ENCODE measurements at places on chromosomes 5 and 9. TPM values are rescaled to one million over a fixed set of nuclear protein-coding genes. Genes with fewer than 3 reads are reported as not detected.
A peak's percentile ranks its signal among the peaks of the same experiment; 100 is the strongest.

EPB41L4A gene
- 2.5 TPM for total RNA-seq

SLC1A3 gene
- total RNA-seq = 18.2 TPM

CAMK4 gene
- 3.8 TPM for total RNA-seq

LRRC19 gene
- not detected for total RNA-seq

SNAPC4 gene
- 9.6 TPM for total RNA-seq

PSAT1 gene
- 200 TPM for total RNA-seq

EPB41L4B gene
- 6.5 TPM for total RNA-seq

DNA sequence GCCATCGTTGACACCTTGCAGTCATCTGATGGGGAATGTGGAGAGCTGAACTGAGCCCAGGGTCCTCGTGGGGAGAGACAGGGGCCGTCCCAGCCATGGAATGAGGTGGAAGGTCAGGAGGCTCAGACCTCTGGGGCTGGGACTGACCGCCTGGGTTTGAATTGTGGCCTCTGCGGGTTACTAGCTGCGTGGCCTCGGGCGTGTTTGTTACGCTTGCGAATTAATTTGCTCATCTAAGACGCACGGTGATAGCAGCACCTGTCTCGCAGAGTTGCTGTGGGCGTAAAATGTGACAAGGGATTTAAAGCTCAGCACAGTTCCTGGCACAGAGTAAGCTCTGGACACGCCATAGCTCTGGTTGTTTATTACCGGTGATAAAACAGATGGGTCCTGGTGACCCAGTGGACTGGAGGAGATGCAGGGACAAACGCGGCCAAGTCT is 19.4 kb upstream of the DAB2IP start:
- no peak for DNase-seq

DNA sequence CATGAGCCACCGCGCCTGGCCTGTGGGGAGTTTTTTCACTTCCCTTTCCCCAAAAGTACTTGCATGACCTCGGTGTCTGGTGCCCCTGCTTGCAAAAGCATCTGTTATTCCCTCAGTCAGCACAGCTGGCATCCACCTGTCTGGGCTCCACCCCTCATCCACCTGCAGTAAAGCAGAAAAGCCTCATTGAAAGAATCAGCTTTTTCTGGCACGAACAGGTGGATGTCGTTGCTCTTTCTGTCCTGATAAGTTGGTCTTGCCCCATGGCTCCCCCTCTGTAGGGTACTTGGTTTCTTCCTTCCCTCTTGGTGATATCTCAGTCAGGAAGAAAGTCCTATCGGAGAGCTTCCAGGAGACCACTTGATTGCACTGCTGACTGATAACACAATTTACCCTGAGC is 37.4 kb downstream of the WWC1 start:
- DNase-seq = no peak

- peak; percentile 47 for DNase-seq
Observed at GRCh38 chr5:153784277-153784676, 254.4 kb downstream of the FAM114A2 start.

DNA sequence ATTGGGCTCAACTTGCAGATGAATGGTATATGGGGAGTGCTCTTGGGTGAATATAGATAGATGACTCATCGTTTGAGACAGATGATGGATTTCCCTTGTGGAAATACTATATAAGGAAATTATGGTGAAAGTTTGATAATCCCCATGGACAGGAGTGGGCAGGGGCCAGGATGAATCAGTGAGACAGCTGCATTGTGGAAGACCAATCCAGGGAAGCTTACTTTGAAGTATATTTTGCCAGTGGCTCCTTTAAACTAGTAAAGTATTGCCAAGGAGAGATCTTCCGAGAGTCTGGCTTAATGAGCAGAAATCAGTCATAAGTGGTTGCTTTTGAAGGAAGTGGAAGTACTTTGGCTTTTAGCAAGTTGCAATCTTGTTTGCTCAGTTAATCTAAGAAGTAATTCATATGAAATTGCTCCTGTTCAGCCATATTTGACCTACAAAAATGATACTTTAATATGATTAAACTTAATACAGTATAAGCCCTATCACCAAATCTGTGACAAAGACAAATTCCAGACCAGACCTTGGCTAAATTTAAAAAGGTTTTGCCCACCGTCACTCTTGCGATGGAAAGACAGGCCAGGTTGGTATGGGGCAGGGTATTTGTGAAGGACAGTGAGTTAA is 9.3 kb upstream of the TNC start:
- peak; percentile 93 for DNase-seq

GRCh38 chr5:175714479-175715085 is 56.7 kb downstream of the HRH2 start:
- DNase-seq = no peak

DNA sequence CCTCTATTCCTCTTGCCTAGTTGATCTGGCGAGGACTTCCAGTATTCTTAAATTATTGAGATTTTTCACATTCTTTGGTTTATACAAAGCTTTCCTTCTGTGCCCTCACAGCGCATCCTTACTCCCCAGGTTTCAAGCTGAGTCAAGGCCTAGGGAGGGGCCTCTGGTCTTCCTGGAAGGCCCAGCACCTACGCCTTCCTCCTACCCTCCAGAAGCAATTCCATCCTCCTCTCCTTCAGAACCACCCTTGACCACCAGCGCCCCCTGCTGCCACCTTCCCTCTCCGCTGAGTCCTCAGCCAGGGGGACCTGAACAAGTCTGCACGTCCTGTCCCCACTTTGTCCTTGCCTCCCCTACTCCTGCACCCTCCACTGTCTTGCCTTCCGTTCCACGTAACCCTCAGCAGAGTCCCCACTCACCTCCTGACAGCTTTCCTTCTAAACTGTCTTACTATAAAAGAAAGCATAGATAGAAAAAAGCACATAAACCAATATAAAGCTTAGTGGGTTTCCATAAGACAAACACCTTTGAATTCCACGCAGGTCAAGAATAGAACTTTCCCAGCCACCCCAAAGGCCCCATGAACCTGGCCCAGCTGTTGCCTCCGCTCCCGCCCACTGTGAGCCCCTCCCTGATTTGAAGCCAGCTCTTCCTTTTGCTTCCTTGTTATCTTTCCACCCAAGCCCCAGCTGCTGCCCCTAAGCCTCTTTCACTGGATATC is 63.0 kb upstream of the CTSL start:
- peak; percentile 84 for DNase-seq

DNA sequence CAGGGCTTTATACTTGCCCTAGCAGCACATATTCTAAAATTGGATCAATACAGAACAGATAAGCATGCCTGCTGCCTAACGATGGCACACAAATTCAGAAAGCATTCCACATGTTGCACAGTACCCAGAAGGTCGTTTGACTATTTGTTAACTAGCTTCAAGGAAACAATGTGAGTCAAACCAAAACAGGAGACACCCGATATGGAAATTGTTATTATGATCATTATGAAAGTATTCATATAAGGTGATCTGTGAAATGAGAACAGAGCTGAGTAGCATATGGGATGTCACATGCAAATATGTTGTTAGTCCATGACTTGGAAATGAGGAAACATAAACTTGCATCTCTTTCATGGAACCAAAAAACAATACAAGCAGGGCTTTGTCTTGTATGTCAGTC is 56.3 kb upstream of the BICD2 start:
- no peak for DNase-seq

GRCh38 chr5:96687812-96688453 is 25.8 kb downstream of the CAST start:
- no peak for DNase-seq

GRCh38 chr9:3525096-3525835 is 535 bp downstream of the RFX3 start:
- no peak for DNase-seq

DNA sequence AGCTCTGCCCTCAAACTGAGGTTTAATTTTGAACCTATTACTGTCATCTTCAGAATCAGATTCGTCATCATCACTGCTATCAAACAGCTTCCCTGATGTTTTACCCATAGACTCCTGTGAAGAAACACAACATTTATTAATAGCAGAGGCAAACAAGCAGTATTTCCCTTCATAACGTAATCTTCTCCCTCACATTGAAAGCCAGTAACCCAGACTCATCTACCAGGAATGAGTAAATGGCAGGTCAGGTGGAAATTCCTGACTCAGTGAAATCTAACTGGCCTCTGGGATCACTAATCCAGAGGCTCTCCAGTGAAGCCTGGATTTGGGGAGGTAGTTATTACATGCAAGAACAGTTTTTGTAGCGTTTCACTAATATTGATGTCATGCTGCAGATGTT is 14.6 kb downstream of the NOL8 start:
- DNase-seq = no peak

GRCh38 chr5:65482296-65482735 is 596 bp upstream of the ADAMTS6 start:
- DNase-seq = peak; percentile 42

DNA sequence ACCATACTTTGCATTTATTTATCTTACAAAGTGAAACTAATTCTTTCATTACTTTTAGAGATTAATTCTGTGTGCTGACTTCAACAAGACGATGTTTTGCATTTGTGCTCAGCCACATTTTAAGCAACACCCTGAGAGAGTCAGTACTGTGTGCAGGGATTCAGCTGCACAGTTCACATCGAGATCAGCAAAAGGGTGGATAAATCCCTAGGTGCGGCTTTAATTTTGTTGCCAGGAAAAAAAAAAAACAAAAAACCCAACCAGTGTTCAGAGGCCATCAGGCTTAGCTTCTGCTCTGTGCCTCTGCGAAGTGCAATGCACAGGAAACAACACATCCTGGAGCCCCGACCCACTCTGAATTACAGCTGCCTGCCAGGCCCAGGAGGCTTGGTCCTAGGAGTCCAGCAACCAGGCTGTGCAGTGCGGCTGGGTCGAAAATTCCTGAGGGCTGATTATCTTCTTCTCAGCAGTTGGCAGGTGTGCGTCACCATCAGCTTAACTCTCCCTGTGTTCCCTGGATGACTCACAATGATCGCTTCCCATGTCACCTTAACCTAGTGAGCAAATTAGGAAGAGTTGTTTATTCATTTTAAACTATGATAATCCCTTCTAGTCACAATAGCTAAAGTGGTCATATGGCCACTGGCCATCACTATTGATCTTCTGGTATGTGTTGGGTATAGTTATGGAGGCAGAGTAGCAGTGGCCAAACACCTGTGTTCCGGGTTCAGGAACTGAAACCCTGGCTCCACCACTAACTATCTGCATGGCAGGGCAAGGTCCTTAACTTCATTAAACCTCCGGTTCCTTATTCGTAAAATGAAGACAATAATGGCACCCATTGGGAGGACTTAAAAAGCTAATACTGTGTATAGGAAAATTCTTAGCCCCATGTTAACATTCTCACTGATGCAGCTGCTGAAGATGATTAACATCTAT is 31.2 kb upstream of the NDUFB6 start:
- DNase-seq = peak; percentile 74

- no peak for DNase-seq
Observed at GRCh38 chr5:132460846-132461568, 29.6 kb downstream of the IRF1 start.

DNA sequence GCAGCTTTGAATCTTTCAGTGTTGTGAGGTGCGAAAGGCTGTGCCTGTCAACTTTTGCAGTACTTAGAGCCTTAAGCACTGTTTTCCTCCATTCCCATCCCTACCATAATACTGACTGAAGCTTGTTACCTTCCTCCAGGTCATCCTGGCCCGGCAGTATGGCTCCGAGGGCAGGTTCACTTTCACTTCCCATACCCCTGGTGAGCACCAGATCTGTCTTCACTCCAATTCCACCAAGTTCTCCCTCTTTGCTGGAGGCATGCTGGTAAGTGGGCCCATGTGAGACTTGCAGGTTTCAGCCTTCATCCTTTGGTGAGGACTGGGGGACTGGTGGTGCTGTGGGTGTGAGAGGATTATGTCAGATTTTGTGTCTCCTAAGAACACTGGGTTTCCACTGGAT is 1.5 kb downstream of the TMED9 start:
- no peak for DNase-seq

DNA sequence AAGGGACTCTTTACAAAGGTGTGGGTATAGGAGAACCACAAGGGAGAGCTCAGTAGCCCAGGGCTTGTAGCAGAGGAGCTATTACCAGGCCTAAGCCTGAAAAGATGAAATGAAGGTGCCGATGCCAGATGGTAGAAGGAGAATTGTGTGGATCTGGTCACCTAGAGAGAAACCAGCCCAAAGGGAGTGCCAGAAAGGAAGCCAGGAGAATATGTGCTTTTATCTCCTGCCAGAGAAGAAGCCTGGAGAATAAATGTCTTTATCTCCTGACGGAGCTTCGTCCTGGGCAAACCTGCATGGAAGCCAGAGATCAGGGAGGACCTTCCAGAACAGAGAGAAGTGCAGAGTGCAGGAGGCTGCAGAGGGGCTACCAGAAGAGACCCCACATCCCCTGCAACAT is 142.6 kb downstream of the MED10 start:
- DNase-seq = no peak

DNA sequence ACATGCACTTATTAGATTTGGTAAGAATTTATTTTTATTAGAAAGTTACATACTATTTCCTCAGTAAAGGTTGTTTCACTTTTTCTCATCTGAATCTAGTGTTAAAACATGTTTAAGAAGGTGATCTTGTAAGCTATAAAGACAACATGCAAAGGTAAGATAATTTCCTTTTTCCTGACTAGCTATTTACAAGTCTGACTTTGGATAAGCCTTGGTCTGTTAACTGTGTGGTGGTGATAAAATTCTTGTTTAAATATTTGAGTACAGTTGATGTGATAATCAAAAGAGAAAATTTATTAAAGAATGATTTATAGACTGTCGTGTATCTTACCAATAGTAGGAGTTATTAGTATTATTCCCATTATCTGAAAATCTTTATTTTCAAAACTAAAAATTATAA is 36.9 kb upstream of the GPR21 start:
- no peak for DNase-seq

GRCh38 chr9:127222388-127223095 is 42.0 kb upstream of the GARNL3 start:
- DNase-seq = no peak

DNA sequence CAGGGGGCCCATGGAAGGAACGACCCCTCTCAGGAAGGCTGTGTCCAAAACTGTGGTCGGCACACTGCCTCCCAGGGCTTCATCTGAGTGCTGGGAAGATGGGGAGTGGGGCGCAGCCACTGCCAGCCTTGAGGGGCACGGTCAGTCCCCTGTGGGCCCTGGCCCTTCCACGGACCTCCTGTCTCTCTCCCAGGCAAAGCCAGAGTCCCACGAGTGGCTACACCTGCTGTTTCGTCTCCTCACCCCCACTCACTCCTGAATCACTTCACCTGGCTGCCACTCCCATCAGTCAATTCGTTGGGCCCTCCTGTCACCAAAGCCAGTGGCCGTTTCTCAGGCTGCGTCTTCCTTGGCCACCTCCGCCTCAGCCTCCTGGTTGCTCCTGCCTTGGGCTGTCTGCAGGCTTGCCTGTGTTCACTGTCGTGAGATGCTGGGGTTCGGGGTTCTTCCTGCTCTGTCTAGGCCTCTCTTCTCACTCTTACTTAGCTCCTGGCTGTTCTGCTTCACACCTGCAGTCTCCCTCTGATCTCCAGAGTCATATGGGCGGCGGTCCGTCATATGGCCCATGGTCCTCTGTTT is 58.8 kb upstream of the RNF130 start:
- DNase-seq = no peak
